ENCODE measurements at places on chromosomes 7 and 10.

- no peak for DNase-seq
Observed at GRCh38 chr10:72485701-72486100, 131.0 kb upstream of the DNAJB12 start.

GRCh38 chr10:27745732-27746396, at the start of gene MKX:
TSS of gene MKX (minus strand) at chr10:27745819. CDS start at chr10:27743415, 2,404 bp downstream.
- no peak for DNase-seq

DNA sequence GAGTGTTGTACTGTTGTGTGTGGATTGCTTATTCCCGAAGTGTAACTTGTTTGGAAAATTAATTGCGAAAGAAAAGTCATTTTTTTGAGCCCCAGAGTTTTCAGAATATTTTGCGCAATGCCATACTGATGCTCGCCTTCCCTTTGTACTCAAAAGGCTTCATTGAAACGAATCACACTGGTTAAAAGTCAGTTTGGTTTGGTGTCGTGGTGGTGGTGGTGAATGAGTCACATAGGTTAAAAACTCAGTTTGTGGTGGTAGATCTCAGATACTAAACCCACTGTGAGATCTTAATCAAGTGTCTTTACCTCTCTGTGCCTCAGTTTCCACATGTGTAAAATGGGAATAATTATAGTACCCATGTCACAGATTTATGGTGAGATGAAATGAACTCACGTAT, 61.1 kb upstream of the IL6 start:
- DNase-seq: no peak

- no peak for DNase-seq
Observed at GRCh38 chr7:39910108-39910869, 39.8 kb upstream of the CDK13 start.

DNA sequence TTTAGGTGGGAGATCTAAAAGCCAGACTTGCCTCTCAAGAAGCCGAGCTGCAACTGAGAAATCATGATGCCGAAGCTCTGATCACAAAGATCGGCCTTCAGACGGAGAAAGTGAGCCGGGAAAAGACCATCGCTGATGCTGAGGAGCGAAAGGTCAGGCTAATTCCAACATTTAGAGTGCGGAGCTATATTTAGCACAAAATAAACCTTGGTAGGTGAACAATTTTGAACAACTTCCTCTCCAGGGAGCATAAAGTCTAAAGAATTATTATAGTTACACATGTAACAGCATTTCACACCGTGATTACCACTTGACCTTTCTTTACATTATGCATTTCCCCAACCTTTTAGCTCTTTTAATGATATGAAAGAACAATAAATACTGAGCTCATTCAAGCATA, 166.7 kb downstream of the CDCA7L start:
- DNase-seq: no peak

- DNase-seq: peak; percentile 51
Observed at GRCh38 chr7:79968077-79968648, 166.5 kb upstream of the GNAI1 start.

DNA sequence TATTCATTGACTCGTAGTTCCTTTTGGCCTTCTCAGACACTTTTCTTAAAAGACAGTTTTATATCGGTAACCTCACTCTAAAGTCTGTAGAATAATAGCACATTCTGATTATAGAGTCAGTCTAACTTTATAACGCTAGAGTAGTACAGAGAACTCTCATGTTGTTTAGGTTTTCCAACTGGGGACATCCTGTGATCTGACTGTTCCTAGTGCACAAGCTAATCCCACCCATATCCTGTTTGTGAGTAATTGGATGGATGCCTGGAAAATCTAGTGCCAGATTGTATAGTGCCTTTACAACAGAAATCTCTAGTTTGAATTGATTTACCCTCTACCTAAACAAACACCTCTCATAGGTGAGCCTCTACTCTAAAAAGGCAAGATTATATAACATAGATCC, 107.4 kb downstream of the ZEB1 start:
- peak; percentile 85 for DNase-seq

DNA sequence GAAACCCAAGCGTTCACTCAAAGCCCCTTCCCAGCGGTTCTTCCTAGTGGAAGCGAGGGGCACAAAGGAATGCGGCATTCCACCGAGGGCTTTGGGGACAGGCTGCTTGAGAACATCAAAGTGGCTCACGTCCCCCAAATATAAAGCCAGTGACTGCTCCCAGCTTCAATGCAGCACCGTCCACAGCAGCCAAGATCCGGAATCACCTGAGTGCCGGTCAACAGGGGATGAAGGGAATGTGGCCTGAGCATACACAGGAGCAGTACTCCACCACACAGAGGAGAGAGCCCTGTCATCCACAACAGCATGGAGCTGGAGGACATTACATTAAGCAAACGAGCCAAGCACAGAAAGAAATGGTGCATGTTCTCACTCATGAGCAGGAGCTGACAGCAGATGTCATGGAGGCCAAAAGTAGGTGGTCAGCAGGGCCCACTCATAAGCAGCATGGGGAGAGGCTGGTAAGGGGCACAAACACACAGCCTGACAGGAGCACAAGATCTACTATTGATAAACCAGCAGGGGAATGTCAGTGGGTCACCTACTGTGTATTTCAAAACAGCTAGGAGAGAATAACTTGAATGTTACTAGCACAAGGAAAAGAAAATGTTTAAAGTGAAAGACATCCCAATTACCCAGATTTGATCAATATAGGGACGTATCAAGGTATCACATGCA, 79.5 kb downstream of the DIP2C start:
- DNase-seq: no peak

DNA sequence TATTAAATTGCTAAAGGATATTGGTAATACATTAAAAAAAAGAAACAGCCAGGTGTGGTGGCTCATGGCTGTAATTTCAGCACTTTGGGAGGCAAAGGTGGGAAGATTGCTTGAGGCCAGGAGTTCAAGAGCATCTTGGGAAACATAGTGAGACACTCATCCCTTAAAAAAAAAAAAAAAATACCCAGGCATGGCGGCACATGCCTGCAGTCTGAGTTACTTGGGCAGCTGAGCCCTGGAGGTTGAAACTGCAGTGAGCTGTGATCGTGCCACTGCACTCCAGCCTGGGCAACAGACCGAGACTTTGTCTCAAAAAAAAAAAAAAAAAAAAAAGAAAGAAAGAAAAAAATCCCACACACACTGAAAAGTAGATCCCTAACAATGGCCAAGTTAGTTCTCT, 59.7 kb downstream of the MACC1 start:
- DNase-seq: no peak

DNA sequence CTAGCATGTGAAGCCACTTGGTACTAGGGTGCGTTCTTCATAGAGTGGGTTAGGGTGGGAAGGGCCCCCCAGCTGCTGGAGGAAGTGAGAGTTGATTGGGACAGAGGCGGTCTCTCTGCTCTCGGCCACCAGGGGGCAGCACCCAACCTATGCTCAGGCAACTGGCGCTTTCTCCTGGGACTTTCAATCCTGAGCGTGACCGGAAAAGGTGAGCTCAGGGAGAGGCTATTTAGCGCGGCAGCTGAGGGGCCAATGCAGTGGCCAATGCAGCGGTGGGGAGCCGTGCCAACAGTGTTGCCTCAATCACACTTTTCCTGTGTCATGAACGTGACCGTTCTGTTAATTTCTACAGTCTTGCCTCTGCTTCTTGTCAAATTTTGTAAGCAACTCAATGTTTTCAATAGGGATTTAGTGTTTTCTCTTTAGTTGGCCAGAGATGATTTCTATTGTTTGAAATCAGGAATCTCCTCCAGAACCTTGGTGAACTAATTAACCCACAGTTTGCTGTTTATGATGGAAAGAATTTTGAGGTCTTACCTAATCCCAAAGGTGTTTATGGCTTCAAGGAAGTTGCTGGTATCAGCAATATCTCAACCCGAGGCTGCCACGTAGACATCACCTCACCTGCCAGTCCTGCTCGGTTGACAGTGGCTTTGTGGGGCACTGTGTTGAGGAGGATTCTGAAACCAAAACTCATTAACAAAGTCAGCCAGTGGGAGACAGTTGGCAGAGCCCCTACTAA, 67.9 kb upstream of the PDZD8 start:
- DNase-seq: peak; percentile 47

GRCh38 chr10:96834120-96834519, 2.0 kb downstream of the LCOR start:
- no peak for DNase-seq

DNA sequence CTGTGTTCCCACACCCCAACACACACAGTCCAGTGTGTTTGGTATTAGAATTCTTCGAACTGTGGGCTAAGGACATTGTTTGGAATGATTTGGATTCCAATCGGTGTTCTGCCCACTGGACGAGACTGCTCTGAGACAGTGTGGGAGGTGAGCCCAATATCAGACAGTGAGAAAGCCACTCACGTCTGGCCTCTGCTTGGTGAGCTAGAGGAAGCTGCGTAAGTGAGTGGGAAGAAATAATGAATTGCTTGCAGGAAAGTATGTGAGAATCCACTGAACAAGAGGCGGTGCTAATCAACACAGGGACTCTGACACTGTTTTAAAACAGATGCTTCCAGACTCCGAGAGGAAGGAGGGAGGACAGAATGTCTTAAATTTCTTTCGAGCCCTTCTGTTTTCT, 675.0 kb upstream of the ANKRD30A start:
- no peak for DNase-seq

GRCh38 chr7:32164341-32164996, 94.3 kb upstream of the PDE1C start:
- DNase-seq: no peak

DNA sequence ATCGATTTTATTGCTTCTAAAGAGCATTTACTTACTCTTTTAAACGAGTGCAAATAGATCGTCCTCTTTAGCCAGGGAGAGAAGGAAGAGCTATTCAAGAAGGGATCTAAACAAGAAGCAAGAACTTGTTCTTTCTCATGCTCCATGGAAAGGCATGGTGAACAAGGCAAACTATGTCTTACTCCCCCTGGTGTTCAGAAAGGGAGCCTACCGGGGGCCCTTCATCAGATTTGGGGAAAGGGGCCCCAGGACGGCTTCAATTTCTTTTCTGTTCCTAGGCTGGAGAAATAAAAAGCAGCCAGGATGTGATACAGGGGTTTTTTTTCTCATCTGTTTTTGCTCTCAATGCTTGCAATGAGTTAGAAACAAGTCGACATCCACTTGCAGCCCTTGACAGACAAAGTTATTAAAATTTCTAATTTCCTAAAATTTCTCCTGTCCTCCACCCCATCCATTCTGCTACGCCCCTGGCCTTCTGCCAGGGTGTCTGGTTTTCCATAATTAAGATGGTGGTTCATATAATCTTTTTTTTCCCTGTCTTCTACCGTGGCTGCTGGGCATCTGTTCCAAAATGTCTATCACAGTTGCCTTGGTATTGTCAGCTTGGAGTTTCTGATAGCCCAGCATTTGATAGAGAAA, 214.4 kb downstream of the CREB5 start:
- no peak for DNase-seq
